ENCODE measurements at places on chromosomes 3 and 15.
A peak's percentile ranks its signal among the peaks of the same experiment; 100 is the strongest.

- DNase-seq: no peak
Observed at GRCh38 chr3:113546414-113546893, 14.1 kb downstream of the SIDT1 start.

DNA sequence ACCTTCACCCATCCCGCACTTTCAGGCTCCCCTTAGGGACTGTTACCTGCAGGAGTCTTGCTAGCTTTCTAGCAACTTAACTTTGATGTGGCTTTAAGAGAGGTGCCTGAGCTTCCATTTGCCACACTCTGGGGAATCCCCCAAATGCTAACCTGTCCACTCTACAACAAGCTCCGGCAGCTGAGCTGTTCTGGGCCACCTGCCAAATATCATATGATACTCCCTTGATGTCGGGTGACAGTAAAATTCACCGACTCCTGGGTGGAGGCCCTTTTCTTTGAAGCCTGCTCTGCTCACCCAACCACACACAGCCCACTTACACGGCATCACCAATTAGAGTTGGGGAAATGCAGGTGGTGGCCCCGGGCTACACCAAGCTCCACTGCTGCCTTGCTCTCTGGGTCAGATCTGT lies 38.0 kb upstream of the XCR1 start:
- DNase-seq: peak; percentile 81

DNA sequence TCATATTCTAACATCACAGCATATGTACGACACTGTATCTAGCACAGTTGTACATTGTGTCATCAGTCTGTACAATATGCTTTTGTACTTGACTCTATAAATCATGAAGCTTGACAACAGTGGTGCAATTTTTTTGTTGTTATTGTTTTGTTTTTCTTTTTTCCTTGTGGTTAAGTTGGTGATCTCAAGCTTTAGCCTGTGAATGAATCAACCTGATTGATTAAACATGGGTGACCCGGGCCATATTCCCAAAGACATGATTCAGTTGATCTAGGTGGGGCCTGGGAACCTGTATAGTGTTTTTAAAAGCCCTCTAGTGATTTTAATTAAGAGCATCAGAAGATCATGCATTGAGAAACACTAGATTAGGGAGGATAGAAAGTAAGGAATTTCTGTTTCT lies 101.8 kb upstream of the AADACL2 start:
- DNase-seq: no peak

- no peak for DNase-seq
Observed at GRCh38 chr3:64109438-64109837, 86.1 kb upstream of the PSMD6 start.

DNA sequence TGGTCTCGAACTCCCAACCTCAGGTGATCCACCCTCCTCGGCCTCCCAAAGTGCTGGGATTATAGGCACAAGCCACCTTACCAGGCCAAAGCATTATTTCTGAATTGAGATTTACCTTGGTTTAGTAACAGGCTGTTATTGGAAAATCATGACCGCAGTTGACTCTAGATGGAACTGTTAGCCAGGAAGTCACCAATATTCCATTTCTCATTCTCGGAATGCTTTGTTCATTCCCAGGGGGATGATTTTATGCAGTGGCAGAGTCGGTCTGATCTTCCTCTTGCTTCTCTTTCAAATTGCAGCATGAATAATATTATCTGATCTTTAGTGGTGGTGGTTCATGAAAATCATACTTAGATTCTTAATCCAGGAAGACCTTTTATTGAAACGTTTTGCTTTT lies 195.5 kb upstream of the MBNL1 start:
- DNase-seq: no peak

DNA sequence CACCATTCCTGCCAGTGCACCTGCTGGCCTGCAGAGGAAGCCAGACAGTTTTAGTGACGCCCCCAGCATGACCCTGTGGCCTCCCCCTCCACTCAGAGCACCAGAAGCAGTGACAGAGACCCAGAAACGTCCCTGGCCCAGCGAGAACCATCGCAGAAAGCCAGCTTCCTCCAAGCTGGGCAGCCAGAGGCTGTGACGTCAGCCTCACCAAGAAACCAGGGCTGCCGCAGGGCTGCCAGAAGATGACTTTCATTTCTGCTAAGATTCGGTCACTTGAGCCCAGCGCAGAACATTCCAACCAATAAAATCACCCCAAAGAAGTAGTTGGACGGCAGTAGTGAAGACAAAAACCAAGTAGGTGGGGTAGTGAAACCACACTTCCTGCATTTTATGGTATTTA lies 29.6 kb upstream of the RPL32 start:
- DNase-seq: no peak

- DNase-seq: no peak
Observed at GRCh38 chr3:23682646-23683045, 123.1 kb upstream of the UBE2E1 start.

DNA sequence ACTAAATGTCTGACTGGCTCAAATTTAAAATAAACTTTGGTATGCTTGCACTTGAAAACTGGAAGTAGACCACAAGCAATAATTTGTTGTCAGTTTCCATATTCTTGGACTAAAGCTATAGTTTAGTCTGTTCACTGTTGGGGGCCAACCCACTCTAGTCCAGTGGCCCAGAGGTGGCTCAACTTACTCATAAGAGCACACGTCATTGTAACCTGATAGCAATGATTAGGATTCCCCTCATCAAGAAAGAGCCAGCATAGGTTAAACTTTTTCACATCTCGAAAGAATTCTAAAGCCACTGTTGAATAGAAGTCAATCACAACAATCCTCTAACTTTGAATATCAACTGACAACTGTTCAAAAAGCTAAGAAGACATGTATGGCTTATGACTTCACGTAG lies 147.0 kb downstream of the MEIS2 start:
- DNase-seq: no peak

GRCh38 chr3:141728355-141728892 lies 9.7 kb upstream of the RNF7 start:
- DNase-seq: no peak

GRCh38 chr3:15271785-15272381 lies 60.5 kb downstream of the SH3BP5 start:
- peak; percentile 82 for DNase-seq

DNA sequence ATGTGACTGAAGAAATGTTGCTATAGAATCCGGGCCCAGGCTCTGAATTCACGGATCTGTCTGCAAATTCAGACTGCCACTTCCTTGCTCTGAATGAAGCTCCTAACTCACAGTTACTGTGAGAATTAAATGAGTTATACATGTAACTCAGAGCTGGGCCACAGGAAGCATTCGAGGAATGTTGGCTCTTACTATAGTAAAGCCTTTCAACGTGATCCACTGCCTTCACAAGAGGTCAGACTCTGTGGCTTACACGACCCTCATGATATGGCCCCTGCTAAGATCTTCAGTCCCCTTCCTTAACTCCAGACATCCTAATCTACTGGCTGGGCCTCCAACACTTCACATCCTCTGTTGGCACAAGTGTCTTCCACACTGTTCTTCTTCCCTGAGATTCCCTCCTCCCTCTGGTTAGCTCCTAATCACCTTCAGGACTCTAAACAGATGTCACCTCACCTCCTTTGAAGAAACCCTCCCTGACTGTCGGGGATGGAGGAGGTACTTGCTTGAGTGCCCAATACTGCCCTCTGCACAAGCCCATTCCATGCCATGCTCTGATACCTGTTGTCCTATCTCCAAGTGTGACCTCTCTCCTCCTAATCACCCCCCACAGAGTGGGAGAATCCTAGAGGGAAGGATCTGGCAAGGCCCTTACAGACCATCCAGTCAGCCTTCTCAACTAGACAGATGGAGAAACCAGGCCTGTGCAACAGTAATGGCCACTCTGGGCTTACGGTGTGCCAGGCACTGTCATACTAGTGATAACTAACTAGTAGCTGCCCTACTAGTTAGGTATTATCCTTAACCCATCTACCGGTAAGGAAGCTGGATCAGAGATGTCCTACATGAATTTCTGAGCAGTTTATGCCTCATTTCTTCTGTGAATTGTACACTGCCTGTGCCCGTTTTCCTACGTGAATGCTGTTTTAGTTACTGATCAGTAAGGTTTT lies 1.3 kb downstream of the ACTR8 start:
- no peak for DNase-seq

DNA sequence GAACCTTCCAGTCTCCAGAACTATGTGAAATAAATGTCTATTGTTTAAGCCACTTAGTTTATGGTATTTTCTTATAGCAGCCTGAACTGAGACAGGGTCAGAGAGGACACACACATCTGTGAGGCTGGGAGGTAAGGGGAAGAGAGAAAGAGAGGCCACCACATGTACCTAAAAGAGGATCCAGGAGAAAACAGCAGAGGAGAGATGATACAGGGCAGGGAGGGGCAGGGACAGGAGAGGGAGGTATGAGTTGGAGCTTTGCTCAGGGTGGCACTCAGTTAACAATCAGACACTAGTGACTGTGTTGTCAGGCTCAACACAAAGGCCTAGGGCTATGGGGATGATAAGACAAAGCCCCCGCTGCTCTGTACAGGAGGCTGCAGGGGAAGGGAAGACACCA lies 17.6 kb downstream of the KIF9 start:
- DNase-seq: no peak

DNA sequence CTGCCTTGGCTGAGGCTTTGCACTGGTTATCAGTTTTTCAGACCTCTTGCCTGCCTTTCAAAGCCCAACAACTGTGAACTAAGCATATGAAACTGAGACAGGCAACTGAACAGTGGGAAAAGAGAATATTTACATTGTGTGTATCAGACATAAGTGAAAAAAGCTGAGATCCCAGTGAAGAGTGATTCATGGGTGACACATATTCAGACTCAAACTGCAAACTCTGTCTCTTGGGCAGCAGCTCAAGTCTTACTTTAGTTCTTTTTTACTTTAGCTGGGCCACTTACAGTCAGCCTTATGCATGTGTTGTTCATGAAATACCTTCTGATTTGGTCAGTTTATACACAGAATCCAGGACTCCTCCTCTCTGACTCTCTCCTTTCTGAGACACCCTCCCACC lies 19.2 kb downstream of the SUCLG2 start:
- DNase-seq: no peak

GRCh38 chr3:175495331-175495730 lies 636.2 kb downstream of the NAALADL2 start:
- no peak for DNase-seq

DNA sequence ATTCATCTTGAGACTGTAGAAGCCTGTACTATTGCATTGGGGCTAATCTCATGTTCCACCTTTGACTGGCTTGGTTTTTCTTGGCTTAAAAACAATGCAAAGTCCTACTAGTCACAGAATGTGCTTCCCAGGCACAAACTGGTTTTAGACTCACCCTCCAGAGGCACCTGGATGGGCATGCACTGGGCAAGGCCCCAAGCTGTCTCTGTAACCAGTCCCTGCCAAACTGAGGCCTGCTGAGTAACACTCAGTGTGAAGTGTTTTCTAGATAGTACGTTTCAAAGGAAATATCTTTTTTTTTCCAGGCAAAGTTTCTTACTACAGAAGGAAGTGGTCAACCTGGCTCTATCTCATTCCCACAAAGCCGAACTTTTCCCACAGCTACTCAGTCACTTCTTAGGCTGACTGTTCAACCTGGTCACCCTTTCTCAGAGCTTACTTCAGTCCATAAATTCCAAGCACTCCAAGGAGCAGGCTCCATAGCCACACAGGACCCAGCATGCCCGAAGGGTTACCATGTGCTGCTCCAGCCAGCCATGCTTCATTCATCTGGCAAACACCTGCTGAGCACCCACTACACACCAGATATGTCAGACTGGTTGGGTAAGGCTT lies 57.4 kb downstream of the NPTN start:
- no peak for DNase-seq

- DNase-seq: no peak
Observed at GRCh38 chr15:51065781-51066180, 28.9 kb downstream of the TNFAIP8L3 start.

GRCh38 chr15:65406424-65407000 lies 16.2 kb downstream of the IGDCC4 start:
- DNase-seq: no peak

DNA sequence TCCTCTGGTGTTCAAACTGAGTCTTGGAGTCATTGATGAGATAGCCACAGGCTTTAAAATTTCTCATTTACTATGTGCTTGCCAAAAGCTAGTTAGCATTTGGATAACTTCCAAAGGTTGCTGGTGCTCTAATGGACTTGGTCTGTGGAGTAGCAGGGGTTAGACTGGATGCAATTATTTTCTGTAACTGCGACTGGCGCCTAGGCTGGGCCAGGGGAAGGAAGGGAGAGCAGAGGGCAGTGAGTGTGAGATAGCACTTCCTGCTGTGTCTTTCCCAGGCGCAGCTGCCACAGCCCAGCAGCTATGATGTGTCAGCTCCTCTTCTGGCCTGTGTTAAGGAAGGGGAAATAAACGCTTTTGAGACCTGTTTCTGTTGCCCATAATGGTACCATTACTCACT lies 98.6 kb downstream of the MYRIP start:
- DNase-seq: no peak

DNA sequence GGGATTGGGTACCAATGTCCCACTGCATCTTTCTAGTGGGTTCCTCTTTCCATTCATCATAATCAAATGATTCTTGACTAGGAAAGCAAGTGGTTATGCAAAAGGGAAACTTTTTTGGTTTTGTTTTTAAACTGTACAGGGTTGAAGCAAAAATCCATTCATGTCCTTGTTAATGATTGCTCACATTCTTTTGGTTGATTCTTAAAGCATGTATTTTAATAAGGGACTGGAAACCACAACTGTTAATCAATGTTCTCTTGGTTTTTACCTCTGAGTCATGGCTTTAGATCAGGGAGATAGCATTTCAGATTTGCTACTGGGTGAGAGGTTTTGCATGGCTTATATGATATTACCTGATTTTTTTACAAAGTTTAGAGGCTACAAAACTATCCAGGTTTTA lies 371.7 kb upstream of the RGMA start:
- DNase-seq: no peak

GRCh38 chr3:16861432-16861831 lies 23.3 kb upstream of the PLCL2 start:
- no peak for DNase-seq

DNA sequence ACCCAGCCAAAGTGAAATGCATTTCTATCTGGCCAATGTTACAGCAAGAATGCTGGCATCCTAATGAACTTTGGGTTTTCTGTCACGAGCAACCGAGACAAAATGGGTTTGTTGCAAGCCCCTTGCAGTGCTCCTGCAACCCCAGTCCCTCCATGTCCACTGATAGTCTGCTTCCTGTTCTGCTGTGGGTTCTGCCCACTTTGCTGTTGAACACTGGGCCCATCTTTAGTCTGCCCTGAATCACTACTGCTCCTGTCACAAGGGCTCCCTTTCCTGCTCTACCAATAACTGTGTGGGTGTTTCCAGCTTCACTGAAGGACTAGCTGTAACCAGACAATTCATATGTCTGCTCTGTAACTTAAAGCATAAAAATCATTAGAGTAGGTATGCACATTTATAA lies 12.7 kb upstream of the OXSR1 start:
- no peak for DNase-seq

DNA sequence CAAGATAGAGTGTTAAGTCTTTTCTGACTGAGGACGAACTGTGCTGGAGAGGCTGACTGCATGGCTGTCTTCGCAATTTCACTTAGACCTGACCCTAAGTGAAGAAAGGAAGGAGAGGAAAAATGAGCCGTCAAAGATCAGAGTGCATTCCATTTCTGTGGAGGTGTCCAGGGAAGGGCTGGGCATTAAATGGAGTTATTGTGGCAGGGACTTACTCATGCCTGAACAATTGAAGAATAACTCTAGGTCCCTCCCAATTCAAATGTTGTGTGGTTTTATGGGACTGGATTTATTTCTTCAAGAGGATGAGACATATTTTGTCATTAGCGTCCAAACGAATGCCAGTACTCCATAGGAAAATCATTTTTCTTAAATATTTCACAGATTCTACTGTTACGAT lies 187.3 kb upstream of the CFAP20DC start:
- no peak for DNase-seq

GRCh38 chr3:24503616-24504113 lies 9.0 kb upstream of the THRB start:
- no peak for DNase-seq

GRCh38 chr15:59528961-59529402 lies 82.6 kb upstream of the GCNT3 start:
- DNase-seq: peak; percentile 64
